Skin of body (tissue), 3 donors: ENCODE measurements at places on chromosomes 6 and 20. TPM values are rescaled to one million over a fixed set of nuclear protein-coding genes. Genes with fewer than 3 reads are reported as not detected.
A peak's percentile ranks its signal among the peaks of the same experiment; 100 is the strongest.

- no peak for DNase-seq
Measured at GRCh38 chr6:2626401-2626800, 124.3 kb downstream of the MYLK4 start.

DNA sequence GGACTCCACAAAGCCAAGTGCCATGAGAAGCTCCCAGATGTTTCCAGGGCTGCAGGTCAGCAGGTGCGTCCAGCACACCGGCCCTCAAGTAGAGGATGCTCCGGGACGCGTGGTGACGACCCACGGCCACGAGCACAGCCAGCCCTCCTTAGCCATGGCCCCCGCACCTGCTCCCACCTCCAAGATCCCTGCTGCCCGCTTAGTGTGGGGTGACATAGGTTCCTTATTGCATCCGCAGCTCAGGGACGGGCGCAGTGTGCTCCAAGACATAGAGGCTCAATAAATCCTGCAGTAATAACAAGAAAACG is 138.1 kb upstream of the RPS6KA2 start:
- DNase-seq, result no peak

Gene ZC2HC1B
- not detected for total RNA-seq

DNA sequence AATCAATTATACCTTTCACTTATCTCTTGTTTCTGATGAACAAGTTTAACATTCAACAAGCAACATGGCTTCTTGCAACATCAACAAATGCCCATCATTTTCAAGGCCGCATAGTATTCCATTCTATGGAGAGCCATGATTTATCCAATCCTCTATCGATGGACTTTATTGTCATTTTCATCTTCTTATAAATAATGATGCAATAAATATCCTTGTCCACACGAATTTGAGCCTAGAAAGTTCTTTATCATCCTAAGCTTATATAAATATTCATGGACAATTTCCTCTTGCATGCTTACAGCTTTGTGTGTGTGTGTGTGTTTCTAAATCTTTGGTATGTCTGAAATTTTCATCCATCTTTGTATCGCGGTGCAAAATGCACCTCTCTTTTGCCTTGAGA is 29.1 kb downstream of the TOX2 start:
- DNase-seq, result no peak

- no peak for DNase-seq
Measured at GRCh38 chr6:26019967-26020328, 57.3 kb downstream of the TRIM38 start.

Gene DPPA5
- not detected for total RNA-seq

GRCh38 chr6:157430834-157431233 is 49.8 kb downstream of the ZDHHC14 start:
- no peak for DNase-seq

DNA sequence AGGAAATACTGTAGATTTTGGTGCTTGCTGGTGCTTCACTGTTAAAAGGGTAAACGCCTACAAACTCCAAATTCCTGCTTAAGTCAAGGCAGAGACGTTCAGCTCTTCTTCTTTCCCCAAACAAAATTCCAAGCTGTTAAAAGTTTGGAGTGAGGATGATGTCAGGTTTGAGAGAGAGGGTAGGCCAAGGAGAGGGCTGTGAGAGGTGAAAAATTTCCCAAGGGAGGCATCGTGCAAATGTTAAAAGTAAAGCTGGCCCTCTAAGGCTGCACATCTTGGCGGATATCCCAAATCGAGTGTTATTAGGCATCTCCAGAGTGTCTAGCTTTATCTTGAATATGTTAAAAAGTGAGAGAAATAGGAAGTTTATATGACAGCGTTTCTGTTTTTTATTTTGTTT is 651.8 kb downstream of the QKI start:
- peak; percentile 32 for DNase-seq

- DNase-seq, result no peak
Measured at GRCh38 chr20:11438412-11438811, 479.3 kb upstream of the BTBD3 start.

GRCh38 chr6:52130440-52130839 is 43.0 kb upstream of the PKHD1 start:
- no peak for DNase-seq

- DNase-seq, result no peak
Measured at GRCh38 chr20:38392356-38392755, 42.8 kb downstream of the SNHG17 start.

- DNase-seq, result no peak
Measured at GRCh38 chr20:4437131-4437530, 284.6 kb upstream of the PRND start.

GRCh38 chr6:109498936-109499335 is 15.9 kb upstream of the ZBTB24 start:
- DNase-seq, result no peak

Gene ELOVL2
- total RNA-seq, result 0.59 TPM

GRCh38 chr20:50728486-50728980 is 2.8 kb upstream of the PARD6B start:
- DNase-seq, result no peak

Gene CAGE1
- not detected for total RNA-seq

GRCh38 chr6:91013511-91013910 is 426.6 kb upstream of the MAP3K7 start:
- no peak for DNase-seq

GRCh38 chr20:46546936-46547335 is 3.5 kb downstream of the OCSTAMP start:
- DNase-seq, result no peak

Gene MCM9
- 12.1 TPM for total RNA-seq

GRCh38 chr6:157263881-157264397 is 59.4 kb downstream of the TMEM242 start:
- DNase-seq, result no peak

Gene MLN
- not detected for total RNA-seq

Gene FOXA2
- not detected for total RNA-seq

Gene BMP6
- 3.7 TPM for total RNA-seq

GRCh38 chr20:59134182-59134581 is 29.4 kb upstream of the ZNF831 start:
- no peak for DNase-seq

Gene CDH26
- total RNA-seq, result 6.5 TPM

Gene DLGAP4
- 22.3 TPM for total RNA-seq

DNA sequence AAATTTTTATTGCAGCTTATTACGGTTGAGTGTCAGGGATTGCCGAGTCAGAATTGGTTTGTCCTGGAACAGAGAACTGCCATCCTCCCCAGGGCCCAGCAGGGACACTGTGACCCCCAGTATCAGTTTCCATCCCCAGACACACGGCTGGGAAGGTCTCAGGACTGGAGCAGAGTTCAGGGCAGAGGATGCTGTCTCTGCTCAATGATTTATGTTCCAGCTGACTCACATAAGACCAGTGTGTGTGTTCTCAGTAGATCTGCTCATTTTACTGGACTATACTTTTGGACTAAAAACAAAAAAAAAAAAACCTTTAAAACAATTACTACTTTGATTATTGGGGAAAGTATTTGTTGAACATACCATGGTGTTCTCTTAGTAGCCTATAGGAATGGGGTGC is 44.2 kb downstream of the FNDC1 start:
- no peak for DNase-seq

Gene PPARD
- total RNA-seq, result 7.9 TPM

Gene HLA-DRB5
- total RNA-seq, result 0.79 TPM

- DNase-seq, result no peak
Measured at GRCh38 chr6:153051801-153052200, 49.3 kb upstream of the MTRF1L start.

DNA sequence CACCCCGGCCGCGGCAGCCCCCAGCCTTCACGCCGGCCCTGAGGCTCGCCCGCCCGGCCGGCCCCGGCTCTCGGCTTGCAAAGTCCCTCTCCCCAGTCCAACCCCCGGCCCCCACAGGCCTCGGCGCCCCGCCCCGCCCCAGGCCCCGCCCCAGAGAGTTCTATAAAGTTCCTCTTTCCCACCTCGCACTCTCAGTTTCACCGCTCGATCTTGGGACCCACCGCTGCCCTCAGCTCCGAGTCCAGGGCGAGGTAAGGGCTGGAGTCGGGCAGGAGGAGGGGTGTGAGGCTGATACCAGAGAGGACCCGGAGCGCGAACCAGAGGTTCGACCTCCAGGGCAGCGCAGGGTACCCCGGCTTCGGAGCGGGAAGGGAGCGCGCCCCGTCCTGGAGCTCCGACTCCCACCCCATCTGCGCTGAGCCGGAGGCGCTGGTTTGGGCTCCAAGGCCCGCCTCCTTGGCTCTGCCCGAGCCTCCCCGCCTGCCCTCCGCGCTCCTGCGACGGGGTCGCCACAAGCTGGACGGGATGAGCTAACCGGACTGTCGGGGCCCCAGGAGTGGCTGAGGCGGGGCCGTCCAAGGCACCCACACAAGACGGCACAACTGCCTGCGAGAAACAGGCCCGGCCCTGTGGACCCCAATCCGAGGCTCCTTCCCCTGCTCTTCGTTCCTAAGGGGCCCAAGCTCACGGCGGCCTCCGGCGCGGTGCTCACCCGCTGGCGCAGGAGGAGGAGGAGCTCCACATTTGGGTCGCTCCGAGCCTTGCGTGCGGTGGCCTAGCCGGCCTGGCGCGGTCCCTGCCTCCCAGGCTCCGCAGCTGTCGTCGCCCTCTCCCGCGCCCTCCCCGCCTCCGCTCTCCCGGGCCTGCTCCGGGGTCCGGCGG is at the start of gene IRF4:
IRF4 (plus strand) TSS at position 194 of the 882 bp plus-strand sequence. CDS start 1,401 bp downstream, outside the sequence.
- DNase-seq, result no peak

Gene MAPK13
- 29.5 TPM for total RNA-seq

DNA sequence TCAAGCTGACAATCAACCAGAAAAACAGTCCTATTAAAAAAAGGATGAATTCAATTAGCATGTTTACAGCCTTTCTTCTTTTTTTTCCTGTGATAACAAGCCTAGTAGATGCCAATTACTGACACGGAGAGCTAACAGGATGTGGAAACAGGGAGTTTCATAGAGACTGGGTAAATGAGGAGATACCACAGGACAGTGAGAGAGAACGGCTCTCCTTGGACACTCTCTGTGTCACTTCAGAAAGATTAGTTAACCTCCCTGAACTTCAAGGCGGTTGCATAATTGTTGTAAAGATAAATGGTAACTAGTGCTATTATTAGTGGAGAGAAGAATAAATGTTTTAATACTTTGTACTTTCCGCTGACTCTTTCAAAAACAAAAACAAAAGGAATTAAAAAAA is 14.8 kb downstream of the SLC17A5 start:
- no peak for DNase-seq

- peak; percentile 96 for DNase-seq
Measured at GRCh38 chr6:113375950-113376846, 480.9 kb upstream of the MARCKS start.

Gene C6orf15
- 4.7 TPM for total RNA-seq

Gene HRH3
- 0.10 TPM for total RNA-seq

DNA sequence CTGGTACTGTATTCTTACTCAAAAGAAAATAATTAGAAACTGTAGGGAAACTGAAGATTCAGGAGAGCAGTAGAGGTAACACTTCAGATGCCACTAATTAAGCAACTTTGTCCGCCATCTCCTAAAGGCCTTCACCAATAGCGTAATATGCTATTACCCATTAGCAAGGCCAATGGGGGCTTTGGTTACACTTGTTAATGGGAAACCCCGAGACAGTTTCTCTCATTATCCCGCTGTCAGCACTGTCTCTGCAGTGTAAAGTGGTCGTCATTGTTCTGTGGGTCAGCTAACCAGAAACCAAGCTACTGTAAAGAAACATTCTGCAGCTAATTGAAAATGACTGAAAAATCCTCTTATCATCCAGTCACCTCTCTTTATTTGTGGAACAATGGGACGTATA is 468.0 kb upstream of the POU3F2 start:
- no peak for DNase-seq

Gene PLAGL2
- total RNA-seq, result 6.4 TPM

GRCh38 chr6:82381278-82381677 is 17.7 kb downstream of the TPBG start:
- no peak for DNase-seq

DNA sequence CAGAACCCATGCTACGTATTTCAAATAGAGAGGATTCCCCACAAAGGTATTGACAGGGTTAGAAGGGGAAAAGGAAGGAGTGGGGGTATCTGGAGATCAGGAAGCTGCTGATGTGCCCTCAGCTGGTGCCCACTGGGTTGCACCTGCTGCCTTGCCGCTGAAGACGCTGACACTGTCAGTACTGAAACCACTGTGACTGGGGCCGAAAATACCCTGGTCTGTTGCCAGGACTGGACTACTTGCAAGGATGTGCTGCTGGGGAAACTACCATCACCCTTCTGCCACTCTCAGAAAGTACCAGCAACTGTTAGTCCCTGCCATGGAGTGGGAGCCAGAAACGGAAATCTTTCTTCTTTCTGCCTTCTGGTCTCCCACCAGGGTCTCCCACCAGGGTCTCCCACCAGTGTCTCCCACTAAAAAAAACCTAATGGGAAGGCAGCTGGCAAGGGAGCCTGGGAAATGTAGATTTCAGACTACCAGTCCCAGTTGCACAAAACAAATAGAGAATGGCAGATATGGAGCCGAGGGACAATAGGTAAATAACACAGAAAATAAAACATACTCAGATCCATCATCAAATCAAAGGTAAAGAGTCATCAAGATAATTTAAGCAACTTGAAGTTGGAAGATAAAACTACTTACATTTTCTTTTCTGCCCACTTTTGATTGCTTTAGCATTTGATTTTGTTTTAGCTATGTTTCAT is 204.8 kb downstream of the TPBG start:
- DNase-seq, result no peak

Gene C6orf141
- 7.5 TPM for total RNA-seq

Gene SLC25A27
- 20.7 TPM for total RNA-seq
